SJCRH30 (cell line): ENCODE measurements at places on chromosomes 5 and 9.
A peak's percentile ranks its signal among the peaks of the same experiment; 100 is the strongest.

DNA sequence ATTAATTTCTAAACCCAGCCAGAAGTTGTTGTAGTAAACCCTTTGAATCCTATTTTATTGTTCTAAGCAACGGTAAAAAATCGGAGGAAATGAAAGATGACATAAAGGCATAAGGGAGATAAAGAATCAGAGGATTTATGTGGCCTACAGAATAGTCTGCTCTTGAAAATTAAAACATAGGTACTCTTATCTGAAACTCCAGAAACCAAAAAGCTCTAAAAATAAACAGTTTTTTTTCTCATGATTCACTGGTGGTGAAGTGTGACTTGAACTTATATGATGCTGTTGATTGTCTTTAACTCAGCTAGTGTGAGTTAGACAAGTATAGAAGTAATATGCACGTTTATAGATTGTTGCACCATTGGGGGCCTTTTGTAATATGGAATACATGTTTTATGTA is 80.3 kb downstream of the HSD17B4 start:
- no peak for DNase-seq

DNA sequence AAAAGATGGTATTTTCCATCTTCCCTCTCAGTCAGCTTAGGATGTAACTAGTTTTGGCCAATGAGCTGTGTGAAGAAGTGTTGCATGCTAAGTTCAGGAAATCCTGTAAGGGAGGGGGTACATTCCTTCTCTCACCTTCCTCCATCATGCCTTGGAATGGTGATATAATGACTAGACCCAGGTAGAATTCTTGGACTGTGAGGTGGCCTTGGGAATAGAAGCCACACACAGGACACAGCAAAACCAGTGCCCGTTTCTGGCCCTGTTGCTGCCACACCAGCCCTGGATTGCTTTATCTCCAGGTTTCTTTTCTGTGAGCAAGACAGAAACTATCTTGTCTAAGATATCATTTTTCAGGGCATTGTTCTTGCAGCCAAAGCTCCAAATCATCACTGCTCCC is 10.5 kb upstream of the ZNF354A start:
- no peak for DNase-seq

DNA sequence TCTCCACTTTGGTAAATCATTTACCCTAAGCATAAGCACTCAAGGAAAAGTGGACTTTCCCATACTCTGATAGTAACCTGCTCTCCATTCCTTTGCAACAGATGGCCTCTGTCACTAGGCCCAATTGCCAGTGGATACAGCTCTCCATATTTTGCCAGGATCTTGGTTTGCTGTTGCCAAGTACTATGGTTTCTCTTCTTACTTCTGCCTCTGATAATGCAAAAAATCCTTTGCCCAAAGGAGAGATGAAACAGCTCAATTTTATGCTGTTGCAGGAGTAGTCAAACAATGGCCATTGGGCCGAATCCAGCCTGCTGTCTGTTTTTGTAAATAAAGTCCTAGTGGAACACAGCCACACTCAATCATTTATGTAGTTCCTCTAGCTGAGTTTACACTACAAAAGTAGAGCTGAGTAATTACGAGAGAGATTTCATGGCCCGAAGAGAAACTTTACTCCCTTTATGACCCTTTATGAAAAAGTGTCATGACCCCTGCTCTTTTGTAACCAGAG is 92.5 kb downstream of the HTR4 start:
- no peak for DNase-seq

GRCh38 chr9:135347461-135347860 is 132.1 kb upstream of the PPP1R26 start:
- no peak for DNase-seq

GRCh38 chr5:54229041-54229780 is 81.2 kb downstream of the ARL15 start:
- peak; percentile 57 for DNase-seq
